ENCODE measurements at places on chromosomes 4 and X. TPM values are rescaled to one million over a fixed set of nuclear protein-coding genes. Genes with fewer than 3 reads are reported as not detected.

ABLIM2 gene
- total RNA-seq: 11.1 TPM

NLRP2B gene
- total RNA-seq: not detected

TMPRSS11D gene
- not detected for total RNA-seq

ADH5 gene
- total RNA-seq: 159 TPM

DNA sequence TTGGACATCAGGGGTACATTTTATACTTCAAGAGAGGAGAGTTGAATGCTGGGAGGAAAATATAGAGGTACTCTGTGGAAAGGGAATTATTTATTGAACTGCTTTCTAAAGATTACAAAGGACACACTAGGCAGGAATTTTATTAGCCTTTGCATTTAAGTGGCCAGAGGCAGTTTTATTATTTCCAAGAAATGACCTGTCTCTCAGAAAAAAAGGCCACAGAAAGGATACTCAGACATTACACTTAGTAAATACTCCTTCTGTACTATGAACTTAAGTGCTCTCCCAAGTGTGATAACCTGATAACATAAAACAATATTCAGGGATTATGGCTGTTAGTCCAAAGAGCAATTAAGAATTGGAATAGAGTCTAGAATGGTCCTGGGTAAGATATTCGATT, 7.5 kb downstream of the LRRC66 start:
- no peak for DNase-seq

- no peak for DNase-seq
These were observed 21.9 kb downstream of the PLS3 start for GRCh38 chrX:115582616-115583495.

GRCh38 chr4:140298001-140298400, 75.4 kb upstream of the SCOC start:
- no peak for DNase-seq

GRCh38 chr4:99763635-99764101, 53.0 kb upstream of the DAPP1 start:
- no peak for DNase-seq

DNA sequence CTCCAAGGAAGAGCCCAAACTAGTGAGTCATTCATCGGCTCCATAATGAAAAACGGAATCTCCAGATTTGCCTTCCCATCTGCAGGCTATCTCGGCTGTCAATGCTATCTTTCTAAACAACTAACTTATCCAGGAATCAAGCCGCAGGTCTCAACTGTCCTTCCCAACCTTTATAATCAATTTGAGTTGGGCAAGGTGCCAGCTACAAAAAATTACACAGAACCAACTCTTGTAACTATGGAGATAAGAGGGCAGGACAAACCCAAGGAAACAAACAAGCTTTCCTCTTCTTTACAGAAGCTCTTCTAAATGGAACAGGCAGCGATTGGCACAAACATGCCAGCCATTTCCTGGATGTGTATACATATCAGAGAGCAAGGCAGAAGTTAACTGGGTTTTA, 61.2 kb upstream of the RAI2 start:
- peak; percentile 12 for DNase-seq

DNA sequence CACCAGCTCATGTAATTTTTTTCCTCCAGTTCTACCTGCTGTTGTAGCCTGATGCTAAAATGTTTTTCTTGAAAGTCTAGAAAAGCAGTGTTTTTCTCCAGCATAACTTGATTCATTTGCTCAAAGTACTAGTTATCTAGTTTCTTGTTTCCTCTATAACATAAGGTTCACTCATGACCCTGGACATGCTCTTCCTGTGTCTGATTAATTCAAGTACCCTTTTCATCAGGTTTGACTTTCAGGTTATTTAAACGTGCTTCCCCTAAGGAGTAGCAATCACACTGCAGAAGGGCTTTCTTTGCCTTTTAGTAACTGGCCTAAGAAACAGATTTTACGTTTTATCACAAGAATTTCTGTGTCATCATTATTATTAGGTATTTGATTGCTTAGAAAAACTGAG, 66.8 kb upstream of the EGFL6 start:
- DNase-seq: no peak

Data from transverse colon (tissue), 4 donors.